ENCODE measurements at places on chromosomes 7 and 10. TPM values are rescaled to one million over a fixed set of nuclear protein-coding genes. Genes with fewer than 3 reads are reported as not detected.

CDHR3 gene
- 2.0 TPM for polyA plus RNA-seq

NOC3L gene
- 10.6 TPM for polyA plus RNA-seq

EN2 gene
- not detected for polyA plus RNA-seq

OR2A42 gene
- not detected for polyA plus RNA-seq

SLC4A2 gene
- polyA plus RNA-seq = 10.1 TPM

Data from naive thymus-derived CD8-positive, alpha-beta T cell (primary cell).